ENCODE measurements at places on chromosomes 2 and 18.

GRCh38 chr18:60060578-60060977 lies 160.8 kb downstream of the PMAIP1 start:
- DNase-seq: no peak

DNA sequence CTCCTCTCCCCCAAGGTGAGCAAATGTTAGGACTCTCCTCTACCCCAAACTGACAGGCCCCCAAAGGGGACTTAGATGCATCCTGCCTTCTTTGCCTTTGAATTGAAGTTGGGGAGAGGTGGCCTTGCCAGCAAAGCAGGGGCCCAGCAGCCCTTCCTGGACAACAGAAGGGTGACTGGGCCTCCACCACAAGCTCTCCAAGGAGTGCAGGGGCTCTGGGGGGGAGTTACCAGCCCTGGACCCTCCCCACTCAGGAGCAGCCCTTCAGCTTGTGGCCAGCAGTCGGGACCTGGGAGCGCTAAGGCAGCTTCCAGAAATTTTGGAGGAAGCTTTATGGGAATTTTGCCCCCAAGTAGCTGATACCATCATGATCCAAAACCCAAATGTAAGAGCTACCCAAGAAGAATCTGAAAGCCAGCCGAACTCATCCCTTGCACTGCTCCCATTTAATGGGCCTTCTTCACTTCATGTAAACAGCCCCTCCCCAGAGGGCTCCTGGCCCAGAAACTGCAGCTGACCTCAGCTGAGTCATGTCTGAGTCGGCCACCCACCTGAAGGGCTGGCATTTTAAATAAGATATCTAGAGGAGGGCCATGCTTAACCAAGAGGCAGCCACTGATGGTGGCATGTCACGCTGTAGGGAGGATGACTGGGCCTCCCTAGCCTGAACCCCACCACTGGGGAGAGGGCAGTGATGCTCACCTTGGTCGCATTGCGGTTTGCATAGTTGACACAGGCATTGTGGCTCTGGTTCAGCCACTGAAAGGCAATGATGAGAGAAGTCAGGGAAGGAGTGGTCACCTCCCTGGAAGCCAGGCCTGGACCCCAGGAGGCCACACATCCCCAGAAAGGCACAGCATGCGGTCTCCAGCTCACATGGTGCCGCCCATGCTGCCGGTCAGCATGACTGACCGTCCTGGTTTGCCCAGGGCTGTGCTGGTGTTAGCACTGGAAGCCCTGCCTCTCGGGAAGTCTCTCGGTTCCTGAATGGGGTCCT lies 71.5 kb downstream of the SFXN5 start:
- no peak for DNase-seq

- DNase-seq: peak; percentile 56
These were observed 1.2 kb upstream of the CYP20A1 start for GRCh38 chr2:203237346-203238238.

GRCh38 chr18:77001041-77001440 lies 131.5 kb downstream of the MBP start:
- no peak for DNase-seq

- no peak for DNase-seq
These were observed 58.3 kb downstream of the NFATC1 start for GRCh38 chr18:79453816-79454735.

DNA sequence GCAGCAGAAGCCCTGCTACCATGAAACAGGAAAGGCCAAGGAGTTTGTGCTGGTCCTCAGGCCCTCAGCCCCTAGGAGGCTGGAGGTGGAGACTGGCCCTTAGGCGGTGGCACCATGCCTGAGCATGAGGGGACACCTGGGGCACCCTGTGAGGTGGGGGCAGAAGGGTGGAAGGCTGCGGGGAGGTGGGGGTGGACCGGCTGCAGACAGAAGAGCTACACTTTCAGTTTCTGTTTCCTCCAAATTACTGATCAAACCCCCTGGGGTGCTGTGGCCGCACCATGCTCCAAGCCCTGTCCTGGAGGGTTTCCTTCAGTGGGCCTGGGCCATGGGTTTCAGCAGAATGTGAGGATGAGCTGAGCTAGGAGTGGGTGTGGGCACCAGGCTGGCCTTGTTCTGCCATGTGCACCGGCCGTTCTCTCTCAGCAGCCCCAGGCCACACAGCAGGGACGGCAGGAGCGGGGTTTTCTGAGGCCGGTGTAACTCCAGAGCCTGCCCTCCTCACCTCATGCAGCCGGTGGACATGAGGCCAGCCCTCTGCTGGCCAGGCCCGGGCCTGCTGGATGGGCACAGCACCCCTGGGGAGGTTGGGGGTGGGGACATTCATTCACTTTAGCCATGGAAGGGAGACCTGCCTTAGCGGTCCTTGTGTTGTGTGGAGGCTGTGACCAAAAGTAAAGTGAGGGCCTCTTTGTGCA lies 51.5 kb downstream of the PLEKHB2 start:
- DNase-seq: no peak

- DNase-seq: no peak
These were observed 39.4 kb upstream of the ASB1 start for GRCh38 chr2:238387332-238387731.

DNA sequence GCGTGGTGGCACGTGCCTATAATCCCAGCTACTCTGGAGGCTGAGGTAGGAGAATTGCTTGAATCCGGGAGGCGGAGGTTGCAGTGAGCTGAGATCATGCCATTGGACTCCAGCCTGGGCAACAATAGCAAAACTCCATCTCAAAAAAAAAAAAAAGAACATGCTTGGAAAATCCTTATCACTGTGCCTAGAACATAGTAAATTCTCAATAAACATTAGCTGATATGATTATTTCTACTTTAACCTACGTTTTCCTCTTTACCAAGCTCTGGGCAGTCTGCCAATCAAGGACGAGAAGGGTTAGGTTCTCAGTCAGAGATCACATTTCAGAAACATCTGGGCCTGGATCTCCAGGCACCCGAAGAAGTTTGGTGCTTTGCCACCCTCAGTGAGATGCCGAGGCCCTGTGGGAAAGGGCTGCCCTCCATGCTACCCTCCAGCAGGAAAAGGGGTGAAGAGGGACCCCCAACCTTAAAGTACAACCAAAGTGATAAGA lies 107.7 kb downstream of the BCL11A start:
- peak; percentile 27 for DNase-seq

- no peak for DNase-seq
These were observed 161.6 kb upstream of the EPB41L3 start for GRCh38 chr18:5705393-5705792.

GRCh38 chr2:97359861-97360584 lies 229.7 kb downstream of the ANKRD36B start:
- no peak for DNase-seq

GRCh38 chr2:204776781-204777559 lies 231.7 kb downstream of the PARD3B start:
- DNase-seq: no peak

DNA sequence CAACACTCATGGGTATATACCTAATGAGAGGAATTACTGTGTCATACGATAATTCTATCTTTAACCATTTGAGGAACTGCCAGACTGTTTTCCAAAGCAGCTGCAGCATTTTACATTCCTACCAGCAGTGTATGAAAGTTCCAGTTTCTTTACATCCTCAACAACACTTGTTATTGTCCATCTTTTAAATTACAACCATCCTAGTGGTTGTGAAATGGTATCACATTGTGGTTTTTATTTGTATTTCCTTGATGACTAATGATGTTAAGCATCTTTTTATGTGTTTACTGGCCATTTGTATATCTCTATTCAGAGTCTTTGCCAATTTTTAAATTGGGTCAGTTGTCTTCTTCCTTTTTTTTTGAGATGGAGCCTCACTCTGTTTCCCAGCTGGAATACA lies 4.0 kb upstream of the CKAP2L start:
- no peak for DNase-seq

GRCh38 chr2:163698857-163699256 lies 37.0 kb downstream of the FIGN start:
- no peak for DNase-seq

DNA sequence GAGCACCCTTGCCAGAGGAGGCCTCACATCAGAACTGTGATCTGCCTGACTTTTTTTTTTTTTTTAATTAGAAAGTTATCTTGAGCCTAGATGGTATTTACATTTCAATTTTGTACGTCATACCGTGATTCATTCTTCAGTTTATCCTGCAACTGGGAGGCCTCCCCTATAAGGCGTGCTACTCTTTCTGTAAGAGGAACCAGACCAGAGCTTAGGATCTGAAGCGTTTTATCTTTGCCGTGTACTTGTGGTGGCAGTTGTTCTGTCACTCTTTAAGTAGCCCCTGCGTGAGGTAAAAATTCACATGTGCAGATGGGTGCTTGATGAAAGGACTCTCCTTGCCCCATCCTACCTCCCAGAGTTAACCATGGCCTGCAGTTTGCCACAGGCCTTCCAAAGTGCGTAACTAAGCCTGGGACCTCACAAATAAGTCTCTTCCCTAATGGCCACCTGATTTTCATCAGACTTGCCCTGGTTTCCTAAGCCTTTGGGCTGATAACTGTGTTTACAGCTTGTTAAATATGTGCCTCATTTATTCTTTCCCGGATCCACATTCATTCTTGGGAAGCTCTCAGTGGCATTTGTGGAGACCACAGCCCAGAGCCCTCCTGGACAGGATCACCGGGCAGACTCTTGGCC lies 96.0 kb downstream of the MTCL1 start:
- DNase-seq: no peak

DNA sequence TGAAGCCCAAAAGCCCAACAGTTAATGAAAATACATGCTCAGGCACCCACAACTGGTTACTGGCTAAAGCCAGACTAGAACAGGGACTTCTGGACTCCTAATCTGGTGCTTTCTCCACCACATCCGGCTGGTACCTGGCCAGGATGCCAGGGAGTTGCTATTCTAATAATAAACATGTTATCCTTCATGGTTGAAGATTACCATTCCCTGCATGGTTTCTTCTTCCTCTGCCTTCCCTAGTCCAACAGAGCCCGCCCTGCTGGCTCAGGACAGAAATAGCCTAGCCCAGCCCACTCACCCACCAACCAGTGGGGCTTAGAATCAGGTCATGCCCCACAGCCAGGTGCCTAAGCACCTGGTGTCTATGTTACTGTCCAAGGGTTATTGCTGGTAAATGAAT lies 184.2 kb downstream of the TMEM247 start:
- no peak for DNase-seq

- no peak for DNase-seq
These were observed 183.5 kb downstream of the GLI2 start for GRCh38 chr2:120919216-120919615.

DNA sequence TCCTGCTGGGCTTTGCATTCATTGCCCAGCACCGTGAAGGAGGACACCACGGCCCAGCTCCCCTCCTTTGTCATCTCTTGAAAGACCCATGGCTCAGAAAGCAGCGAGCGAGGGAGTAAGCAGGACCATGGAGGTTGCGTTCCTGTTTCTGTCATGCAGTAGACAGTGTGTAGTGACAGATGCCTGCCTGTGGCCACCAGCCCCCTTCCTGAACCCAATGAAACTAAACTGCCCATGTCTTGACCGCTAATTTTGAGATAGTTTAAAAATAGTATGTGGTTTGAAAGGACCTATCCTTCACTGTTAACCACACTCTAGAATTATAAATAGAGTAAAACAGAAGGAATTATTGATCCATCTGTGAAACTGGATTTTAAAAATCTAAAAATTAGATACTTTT lies 88.2 kb downstream of the ASAP2 start:
- DNase-seq: no peak

GRCh38 chr2:148032215-148032614 lies 11.3 kb downstream of the MBD5 start:
- DNase-seq: no peak

- no peak for DNase-seq
These were observed 22.2 kb downstream of the MCFD2 start for GRCh38 chr2:46893269-46893939.

DNA sequence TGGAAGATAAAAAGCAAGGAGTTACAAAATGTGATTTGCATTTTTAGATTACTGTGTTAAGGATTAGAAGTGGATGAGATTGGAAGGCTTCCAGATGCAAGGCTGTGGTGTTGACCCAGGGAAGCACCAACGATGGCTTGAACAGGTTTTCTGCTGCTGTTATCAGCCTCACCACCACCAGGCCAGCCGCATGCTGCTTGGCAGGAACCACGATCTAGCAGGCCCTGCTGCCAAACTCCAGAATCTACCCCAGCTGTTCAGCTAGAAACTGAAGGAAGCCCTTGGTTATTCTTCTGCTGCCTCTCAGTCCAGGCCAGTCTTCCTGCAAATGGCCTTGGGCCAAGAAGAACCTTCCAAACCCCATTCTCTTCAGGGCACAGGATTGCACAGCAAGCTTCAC lies 133.9 kb downstream of the MTCL1 start:
- no peak for DNase-seq

- DNase-seq: no peak
These were observed 107.9 kb upstream of the CDH20 start for GRCh38 chr18:61225336-61225735.
